Hematopoietic multipotent progenitor cell (in vitro differentiated cells): ENCODE measurements at places on chromosomes 7 and 10.

DNA sequence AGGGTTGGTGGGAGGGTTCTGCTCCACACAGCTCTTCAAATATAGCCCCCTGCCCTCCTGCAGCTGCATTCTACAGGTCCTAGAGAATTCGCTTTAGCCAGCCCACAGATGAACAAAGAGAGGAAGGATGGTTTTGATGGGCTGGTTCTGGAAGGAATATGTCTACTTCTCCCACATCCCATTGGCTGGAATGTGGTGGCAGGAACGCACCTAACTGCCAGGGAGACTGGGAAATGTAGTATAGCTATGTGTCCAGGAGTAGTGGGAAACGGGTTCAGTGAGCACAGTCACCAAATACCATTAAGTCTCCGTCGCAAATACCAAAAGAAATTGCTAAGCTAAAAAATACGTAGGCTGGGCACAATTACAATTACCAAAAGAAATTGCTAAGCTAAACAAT is 7.3 kb upstream of the PTER start:
- no peak for DNase-seq

DNA sequence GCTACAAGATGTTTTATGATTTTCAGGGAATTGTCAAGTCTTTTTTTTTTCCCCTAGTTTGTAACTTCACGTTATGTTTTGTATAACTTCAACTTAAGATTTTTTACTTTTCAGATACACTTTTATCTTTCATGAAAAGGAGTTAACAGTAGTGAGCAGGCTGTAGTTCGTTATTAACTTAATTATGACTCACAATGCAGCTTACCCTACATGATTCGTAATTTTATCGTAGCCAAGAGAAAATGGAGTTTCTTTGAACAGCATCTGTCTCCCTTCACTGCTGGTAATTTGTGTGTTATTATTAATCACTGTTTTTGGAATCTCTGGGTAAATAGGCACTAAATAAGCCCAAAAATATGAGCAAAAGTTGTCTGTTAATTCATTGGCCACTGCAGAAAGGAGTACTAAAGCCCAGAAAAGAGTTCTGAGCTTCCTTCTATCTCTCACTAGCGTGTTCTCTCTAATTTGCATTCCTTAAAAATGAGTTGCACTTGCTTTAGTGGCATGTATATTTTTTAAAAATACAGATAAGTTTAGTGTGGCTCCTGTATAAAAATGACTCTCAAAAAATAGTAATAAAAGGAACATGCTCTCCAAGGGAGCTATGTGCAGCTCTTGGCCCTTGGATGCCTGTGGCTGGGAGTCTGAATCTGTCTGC is 36.1 kb downstream of the RALA start:
- no peak for DNase-seq

- no peak for DNase-seq
Measured at GRCh38 chr10:6995831-6996230, 415.0 kb downstream of the SFMBT2 start.

DNA sequence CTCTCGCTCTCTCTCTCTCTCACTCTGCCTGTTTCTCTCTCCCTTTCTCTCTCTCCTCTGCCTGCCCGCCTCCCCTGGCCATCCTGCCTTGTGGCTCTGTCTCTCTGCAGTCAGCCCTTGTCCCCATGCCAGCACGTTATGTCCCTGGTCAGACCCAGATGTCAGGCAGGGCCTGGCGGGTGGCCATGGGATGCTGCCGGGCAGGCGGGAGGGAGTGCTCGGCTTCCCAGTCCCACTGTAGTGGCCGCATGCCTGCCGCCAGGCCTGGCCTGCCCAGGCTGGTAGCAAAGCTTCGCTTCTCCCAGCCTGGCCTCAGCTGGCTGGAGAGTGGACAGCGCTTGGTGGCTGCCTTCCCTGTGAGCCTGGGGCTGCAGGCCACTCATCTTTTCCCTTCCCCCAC is 121.5 kb upstream of the ZNF716 start:
- no peak for DNase-seq

GRCh38 chr10:12107781-12108180 is 21.7 kb upstream of the SEC61A2 start:
- no peak for DNase-seq

GRCh38 chr10:60914690-60915141 is 29.3 kb downstream of the RHOBTB1 start:
- no peak for DNase-seq

DNA sequence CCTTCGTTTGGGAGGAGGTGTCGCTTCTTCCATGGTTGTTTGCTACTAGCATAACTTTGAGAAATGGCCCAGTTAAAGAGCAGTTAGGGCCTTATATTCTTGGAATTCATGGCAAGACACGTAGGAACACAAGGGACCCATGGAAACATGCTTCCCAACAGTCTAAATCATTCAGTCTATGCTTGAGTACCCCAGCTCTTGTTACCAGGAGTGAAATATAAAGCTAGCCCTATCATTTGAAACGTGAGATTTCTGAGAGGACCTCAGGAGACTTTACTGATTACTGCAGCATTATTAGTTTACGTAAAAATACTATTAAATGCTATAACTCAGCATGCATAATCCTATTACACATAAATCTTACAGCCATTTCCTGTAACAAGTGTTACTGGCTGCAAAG is 328.6 kb upstream of the CDC14C start:
- DNase-seq = no peak

- DNase-seq = no peak
Measured at GRCh38 chr10:30537586-30537985, 92.0 kb downstream of the LYZL2 start.

DNA sequence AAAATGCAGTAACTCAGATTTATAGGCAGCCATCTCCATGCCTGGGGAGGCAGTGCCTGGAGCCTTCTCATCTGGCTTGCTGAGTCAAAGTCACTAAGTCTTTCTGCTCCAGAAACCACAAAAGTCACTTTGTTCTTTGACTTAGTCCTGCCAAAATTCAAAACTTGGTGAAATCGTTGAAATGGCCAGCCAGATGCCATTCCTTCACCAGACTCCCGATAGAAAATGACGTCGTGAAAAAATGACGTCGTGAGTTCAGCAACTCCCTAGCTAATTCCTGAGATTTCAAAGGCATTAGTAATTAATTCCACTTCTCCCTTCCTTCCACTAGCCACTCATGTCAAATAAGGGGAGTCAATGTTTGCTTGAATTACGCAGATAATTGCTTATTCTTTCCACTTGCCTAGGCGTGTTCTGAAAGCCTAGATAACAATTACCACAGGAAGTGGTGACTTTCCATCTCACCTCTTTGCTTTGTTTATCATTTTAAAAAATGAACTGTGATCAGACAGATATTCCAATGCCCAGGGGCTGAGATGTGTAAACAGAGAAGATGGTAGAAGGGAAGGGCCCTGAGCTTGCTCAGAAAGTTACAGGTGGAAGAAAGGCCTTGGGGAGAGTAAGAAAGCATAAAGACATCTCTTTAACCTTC is 48.5 kb upstream of the OSBPL3 start:
- DNase-seq = no peak

GRCh38 chr7:81244224-81244623 is 325.4 kb upstream of the SEMA3C start:
- DNase-seq = no peak

GRCh38 chr7:6228361-6229229 is 43.8 kb downstream of the CYTH3 start:
- peak; percentile 95 for DNase-seq

- DNase-seq = no peak
Measured at GRCh38 chr7:27510541-27510940, 152.1 kb downstream of the HIBADH start.
